ENCODE measurements at places on chromosomes 2 and 18.

- DNase-seq, result no peak
Observed at GRCh38 chr2:206452750-206453149, 9.4 kb downstream of the ADAM23 start.

- DNase-seq, result peak; percentile 75
Observed at GRCh38 chr2:11746807-11747459, 501 bp downstream of the LPIN1 start.

DNA sequence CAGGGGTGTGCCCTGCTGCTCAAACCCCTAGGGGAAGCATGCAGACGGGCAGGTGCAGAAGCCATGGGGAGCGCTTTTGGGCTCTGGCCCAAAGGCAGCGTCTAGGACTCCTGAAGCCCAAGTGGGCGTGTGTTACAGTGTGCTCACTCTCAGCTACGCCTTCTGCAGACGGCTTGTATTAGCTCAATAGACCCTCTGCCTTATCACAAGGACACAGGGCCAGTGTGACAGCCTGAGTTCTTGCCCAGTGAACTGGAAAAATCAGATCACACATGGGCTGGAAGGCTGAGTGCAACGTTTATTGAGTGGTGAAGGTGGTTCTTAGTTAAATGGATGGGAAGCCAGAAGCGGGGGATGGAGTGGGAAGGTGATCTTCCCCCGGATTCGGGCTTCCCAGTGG is 210.9 kb downstream of the CDH20 start:
- DNase-seq, result no peak

DNA sequence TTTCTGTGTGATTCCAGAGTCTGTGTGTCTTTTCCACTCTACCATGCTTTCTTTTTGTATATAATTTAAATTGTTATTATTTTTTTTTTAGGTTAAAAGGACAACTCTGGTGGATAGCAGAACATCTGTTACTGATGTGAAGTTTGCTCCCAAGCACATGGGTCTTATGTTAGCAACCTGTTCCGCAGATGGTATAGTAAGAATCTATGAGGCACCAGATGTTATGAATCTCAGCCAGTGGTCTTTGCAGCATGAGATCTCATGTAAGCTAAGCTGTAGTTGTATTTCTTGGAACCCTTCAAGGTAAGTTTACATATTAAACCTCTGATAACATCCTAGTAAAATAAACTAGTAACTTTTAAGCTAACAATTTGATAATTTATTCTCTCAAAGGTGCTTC is 15.3 kb downstream of the SEH1L start:
- DNase-seq, result no peak

DNA sequence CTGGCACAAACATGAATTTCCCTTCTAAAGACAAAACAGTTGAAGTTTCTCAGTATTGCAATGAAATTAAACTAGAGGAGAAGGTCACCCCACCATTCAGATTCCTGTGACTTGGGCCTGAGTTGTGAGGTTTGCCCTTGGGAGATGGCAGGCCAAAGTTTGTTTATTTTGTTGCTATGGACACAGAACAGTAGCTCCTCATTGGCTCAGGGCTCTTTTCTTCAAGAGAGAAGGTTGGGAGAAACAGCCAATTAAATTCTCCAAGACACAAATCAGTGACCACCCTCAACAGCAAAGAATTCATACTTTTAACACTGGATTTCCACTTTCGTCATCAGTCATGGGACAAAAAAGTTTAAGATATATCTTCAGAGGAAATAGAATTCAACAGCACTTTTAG is at the start of gene FLACC1:
Gene FLACC1, minus strand, starts transcription at position 125 of the 400 bp plus-strand sequence. CDS start 5,941 bp downstream, outside the sequence.
- peak; percentile 56 for DNase-seq

DNA sequence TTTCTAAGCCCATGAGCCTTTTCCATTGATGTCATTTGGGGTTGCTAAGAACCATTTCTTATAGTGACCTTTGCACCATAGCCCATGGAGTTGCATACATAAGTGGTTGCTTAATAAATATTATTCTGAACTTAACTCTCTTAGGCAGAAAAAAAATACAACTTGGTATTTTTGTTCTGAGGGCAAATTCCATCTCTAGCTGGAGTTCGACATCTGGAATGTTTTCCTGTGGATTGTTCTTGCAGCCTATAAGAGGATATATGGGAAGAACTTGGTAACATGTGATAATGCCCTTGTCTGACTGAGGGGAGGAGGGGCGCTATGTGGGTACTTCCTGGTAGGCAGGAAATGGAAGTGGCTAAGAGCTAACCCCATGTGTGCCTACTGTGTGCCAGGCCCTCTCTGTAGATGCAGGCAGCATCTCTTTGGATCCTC is 20.7 kb downstream of the IGFBP2 start:
- peak; percentile 86 for DNase-seq

GRCh38 chr2:92073036-92073814 is 2798.0 kb upstream of the TEKT4 start:
- DNase-seq, result no peak

GRCh38 chr18:48792141-48792540 is 158.6 kb downstream of the SMAD7 start:
- DNase-seq, result no peak

- DNase-seq, result no peak
Observed at GRCh38 chr2:43345391-43345813, 119.0 kb upstream of the ZFP36L2 start.

DNA sequence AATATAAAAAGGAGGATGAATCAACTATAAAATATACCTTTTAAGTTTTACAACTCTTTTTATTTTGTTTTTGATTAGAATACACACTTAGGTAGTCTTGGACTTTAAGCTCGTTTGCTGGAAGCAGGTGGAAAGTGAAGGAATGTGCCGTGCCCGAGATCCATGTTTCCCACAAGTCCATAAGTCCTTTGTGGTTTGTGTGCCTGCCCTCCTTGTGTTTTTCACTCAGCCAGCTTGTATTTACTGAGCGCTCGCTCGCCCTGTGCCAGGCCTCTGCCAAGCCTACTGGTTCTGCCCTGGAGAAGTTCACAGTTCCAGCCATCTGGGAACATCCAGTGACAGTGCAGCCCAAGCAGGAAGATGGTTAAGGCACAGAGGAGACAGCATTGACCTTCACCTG is 142.6 kb downstream of the MGAT5 start:
- peak; percentile 89 for DNase-seq

DNA sequence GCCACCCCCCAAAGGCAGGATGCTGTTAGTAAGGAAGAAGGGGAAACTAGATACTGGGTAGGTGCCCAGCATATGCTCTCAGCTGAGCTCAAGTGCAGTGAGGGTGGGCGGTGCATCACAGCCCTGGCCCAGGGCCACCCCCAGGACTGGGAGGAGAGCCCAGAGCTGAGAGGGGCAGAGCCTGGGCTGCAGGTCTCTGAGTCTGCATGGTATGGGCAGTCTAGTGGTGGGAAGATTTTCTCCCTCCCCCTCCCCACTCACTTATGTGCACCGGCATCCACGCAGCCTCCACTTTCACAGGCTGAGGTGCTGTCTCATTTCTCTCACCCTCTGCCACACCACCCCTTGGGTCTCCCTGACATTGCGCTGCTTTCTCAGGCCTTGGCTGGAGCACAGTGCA is 48.5 kb upstream of the CAB39 start:
- no peak for DNase-seq

GRCh38 chr18:51128533-51128932 is 68.9 kb downstream of the MEX3C start:
- DNase-seq, result no peak

- peak; percentile 14 for DNase-seq
Observed at GRCh38 chr2:157931542-157931941, 55.4 kb upstream of the ACVR1 start.

- no peak for DNase-seq
Observed at GRCh38 chr2:85278361-85278760, 49.4 kb downstream of the TGOLN2 start.

DNA sequence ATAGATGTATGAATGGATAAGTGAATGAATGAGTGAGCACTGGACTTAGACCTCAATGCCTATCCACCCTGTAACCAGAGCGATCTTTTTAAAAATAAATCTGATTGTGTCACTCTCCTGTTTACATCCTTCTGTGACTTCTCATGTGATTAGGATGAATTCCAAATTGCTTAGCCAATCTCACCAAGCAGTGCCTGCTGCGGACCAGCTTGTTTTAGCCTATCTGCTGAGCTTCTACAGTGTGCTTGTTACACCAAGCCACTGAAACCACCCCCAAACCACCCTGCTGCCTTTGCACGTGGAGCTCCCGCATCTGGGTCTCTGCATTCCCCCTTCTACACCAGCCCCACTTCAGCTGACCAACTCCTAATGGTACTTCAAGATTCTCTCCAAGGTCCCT is 265.4 kb downstream of the EN1 start:
- no peak for DNase-seq

GRCh38 chr2:120231974-120232635 is 8.9 kb upstream of the TMEM185B start:
- DNase-seq, result peak; percentile 84

- DNase-seq, result no peak
Observed at GRCh38 chr2:135674453-135674852, 67.2 kb upstream of the UBXN4 start.

- DNase-seq, result peak; percentile 87
Observed at GRCh38 chr2:168350380-168350779, 103.0 kb upstream of the STK39 start.

- no peak for DNase-seq
Observed at GRCh38 chr18:50630895-50631294, 71.0 kb downstream of the MAPK4 start.

DNA sequence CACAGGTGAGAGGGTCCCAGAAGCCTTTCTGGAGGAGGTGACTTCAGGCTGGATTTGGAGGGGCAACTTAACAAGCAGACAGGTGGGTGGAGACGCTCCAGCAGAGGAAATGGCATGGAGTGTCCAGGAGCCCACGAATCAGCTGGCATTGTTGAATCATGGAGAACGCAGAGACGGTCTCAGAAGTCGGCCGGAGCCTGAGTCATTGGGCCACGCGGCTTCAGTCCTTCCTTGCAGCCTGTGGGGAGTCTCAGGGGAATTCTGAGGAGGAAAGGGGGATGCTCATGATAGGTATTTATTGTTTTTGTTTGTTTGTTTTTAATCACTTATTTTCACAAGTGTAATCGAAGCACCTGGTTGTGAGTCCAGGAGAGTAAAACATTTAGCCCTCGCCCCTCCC is 184.6 kb upstream of the HDAC4 start:
- no peak for DNase-seq

DNA sequence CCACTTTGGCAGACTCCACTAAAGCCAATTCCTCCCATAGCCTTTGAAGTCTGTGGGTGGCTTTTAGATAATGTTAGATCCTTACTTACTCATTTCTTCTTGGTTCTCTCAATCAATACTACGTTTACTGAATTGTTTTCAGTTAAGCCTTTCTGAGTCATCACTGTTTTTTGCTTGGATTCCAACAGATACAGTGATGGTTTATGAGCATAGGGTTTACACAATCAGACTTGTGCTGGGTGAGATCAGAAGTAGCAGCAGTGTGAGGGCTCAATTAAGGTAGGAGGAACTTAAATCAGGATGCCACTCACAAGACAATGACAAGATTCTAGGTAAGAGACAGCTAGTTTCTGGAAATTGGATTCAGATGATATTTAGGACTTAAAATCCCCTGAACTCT is 297.7 kb upstream of the DOK6 start:
- DNase-seq, result no peak

GRCh38 chr2:220078439-220078838 is 451.0 kb downstream of the SLC4A3 start:
- DNase-seq, result no peak

DNA sequence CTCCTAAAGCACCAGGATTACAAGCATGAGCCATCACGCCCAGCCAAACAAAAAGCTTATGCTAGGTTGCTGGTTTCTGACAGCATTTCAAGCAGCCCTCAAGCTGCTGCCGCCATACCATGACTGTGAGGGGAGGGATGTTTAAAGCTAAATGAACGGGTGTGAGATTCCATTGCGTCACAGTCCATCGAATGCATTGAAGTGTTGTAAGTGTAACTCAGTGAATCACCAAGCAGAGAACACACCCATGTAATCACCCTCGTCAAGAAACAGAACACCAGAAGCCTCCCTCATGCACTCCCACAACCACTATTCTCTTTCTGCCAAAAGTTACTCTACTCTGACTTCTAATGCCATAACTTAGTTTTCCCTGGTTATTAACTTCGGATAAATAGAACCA is 32.8 kb upstream of the MC5R start:
- no peak for DNase-seq
